ENCODE measurements at places on chromosomes 11 and 22. TPM values are rescaled to one million over a fixed set of nuclear protein-coding genes. Genes with fewer than 3 reads are reported as not detected.

The RASGRP2 gene
- 1.5 TPM for total RNA-seq

The OR6M1 gene
- total RNA-seq: not detected

The LRP4 gene
- total RNA-seq: 7.4 TPM

The FOSL1 gene
- 130 TPM for total RNA-seq

The AKIP1 gene
- total RNA-seq: 38.1 TPM

The DLG2 gene
- total RNA-seq: 0.16 TPM

The CRYBB1 gene
- total RNA-seq: not detected

The LAMTOR1 gene
- 155 TPM for total RNA-seq

The POU2AF1 gene
- not detected for total RNA-seq

The JAML gene
- total RNA-seq: not detected
